ENCODE measurements at places on chromosomes 5 and 9. TPM values are rescaled to one million over a fixed set of nuclear protein-coding genes. Genes with fewer than 3 reads are reported as not detected.
A peak's percentile ranks its signal among the peaks of the same experiment; 100 is the strongest.

DNA sequence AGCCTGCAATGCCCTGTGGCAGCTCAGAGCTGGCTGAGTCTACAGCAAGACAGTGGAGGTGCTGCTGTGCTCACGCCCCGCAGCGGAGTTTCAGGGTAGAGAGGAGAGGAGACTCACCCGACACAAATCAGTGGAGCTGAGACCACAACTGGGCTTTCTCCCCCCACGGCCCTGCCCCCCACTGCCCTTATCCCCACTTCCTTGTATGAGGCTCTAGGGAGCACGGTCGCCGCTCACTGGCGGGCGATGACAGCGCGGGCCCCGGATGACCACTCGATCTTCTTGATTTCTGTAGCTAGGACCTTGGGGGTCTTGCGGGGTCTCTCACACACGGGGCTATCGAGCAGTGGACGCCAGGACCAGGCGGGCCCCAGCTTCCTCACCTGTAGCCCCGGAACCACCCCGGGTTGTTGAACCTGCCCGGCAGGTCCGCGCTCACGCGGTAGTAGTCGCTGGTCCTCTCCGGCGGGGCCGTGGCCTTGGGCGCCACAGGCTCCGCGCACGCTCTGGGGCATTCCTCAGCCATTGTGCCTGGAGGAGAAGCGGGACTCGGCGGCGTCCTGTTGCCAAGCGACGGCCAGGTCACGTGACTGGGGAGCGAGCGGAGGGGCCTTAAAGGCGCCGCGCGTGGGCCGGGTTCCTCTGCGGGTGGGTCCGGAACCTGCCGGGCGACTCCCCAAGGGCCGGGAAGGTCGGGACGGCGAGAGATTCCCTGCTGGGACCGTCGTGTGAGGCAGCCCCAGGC, 984 bp upstream of the MRPS2 start:
- peak; percentile 94 for DNase-seq

GRCh38 chr5:120655828-120656435, 191.8 kb downstream of the PRR16 start:
- DNase-seq: no peak

C5 gene
- total RNA-seq: 7.7 TPM

FOXD4L4 gene
- 0.41 TPM for total RNA-seq

Measured in frontal cortex (tissue), 4 donors.